Activated CD4-positive, CD25-positive, alpha-beta regulatory T cell treated with anti-CD3 and anti-CD28 coated beads, Interleukin-2, amount 50 U/mL, for 72 hours (primary cell): ENCODE measurements at places on chromosomes 13 and 19.

DNA sequence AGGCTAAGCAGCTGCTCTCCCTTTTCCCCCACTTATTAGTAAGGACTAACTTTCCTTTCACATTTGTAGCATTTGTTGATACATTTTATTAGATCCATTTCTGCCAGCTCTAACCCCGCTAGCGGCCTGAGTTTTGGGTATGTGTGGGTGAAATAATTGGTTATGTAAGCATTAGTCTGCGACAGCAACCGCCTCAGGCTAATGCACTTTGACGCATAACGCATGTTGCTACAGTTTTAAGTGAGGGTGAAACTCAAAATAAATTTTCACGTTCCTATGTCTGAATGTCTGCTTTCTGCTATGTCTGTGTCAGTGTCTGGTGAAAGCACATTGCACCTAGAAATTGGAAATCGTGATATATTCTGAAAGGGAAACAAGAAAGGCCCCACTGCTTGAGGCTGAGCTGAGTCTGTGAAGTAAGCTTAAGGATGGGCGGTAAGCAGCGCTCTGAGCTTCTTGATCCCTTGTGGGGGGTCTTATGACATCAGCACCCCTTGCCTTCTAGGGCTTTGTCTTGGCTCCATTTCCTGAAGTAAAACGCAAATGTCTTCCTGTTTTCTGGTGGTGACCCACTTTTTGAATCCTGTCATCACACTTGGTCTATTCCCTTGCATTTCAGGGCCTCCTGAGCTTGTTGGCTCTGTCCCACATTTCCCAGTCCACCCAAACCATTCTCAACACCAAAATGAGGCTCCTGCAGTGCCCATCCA, 648.3 kb upstream of the ARGLU1 start:
- DNase-seq: no peak

- no peak for DNase-seq
Measured at GRCh38 chr13:46035066-46035465, 17.5 kb downstream of the ZC3H13 start.

DNA sequence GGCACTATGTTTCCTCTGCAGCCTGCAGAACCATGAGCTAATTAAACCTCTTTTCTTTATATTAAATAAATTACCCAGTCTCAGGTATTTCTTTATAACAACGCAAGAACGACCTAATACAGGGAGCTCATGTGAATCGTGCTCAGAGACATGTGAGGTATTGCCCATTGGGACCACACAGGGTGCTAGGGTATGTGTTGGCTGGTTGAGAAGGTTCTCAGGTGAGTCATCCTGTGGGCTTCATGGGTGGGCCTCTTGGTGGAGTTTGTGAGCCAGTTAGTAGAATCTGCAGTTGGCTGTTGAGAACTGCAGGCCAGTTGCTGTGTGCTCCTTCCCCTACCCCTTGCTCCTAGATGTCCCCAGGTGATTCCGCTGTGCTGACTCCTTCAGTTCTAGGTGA, 163.0 kb downstream of the HS6ST3 start:
- DNase-seq: no peak

DNA sequence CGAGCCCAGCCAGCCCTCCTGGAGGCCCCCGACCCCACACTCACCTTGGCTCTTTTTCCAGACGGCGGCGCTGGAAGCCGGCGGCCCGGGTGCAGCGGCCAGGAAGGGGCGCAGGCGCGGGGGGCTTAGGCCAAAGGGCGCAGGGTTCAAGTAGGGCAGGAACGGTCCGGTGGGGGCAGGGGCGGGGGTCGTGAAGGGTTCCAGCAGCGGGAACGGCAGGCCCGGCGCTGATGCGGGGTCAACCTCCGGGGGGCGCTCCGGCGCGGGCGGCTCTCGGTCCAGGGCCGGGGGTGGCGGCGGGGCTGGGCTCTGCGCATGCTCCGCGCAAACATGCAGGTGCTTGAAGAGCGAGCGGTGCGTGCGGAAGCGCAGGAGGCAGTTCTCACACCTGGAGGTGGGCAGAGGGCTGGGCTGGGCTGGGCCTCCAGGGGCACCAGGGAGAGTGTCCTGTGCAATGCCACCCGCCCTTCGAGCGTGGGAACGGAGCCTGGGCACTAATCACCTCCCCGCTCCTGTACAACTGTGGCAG, 2.3 kb downstream of the ZNF414 start:
- no peak for DNase-seq

GRCh38 chr13:27709779-27710178, 82.5 kb upstream of the GSX1 start:
- DNase-seq: no peak
